Hippocampal formation (tissue), 2 donors: ENCODE measurements at places on chromosomes 13 and 19.

- no peak for DNase-seq
Observed at GRCh38 chr19:46475986-46476385, 4.6 kb upstream of the PNMA8A start.

DNA sequence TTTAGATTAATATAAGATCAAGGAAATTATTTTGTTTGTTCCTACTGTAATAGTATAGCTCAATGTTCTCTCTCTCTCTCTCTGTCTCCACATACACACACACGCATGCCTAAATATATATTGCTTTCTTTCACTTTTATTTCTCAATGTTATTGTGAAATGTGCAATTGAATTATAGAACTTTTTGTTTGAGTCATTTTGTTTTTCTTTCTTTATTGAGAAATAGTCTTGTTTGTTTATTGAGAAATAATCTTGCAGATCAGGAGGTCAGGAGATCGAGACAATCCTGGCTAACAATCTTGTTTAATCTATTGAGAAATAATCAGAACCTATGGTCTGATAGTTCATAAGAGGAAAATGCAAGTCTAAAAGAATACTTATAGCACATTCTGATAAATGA lies 1581.3 kb downstream of the EFNB2 start:
- DNase-seq, result no peak

- DNase-seq, result no peak
Observed at GRCh38 chr13:112773601-112774447, 84.0 kb downstream of the ATP11A start.

GRCh38 chr19:47152205-47152604 lies 21.6 kb downstream of the SAE1 start:
- DNase-seq, result no peak

DNA sequence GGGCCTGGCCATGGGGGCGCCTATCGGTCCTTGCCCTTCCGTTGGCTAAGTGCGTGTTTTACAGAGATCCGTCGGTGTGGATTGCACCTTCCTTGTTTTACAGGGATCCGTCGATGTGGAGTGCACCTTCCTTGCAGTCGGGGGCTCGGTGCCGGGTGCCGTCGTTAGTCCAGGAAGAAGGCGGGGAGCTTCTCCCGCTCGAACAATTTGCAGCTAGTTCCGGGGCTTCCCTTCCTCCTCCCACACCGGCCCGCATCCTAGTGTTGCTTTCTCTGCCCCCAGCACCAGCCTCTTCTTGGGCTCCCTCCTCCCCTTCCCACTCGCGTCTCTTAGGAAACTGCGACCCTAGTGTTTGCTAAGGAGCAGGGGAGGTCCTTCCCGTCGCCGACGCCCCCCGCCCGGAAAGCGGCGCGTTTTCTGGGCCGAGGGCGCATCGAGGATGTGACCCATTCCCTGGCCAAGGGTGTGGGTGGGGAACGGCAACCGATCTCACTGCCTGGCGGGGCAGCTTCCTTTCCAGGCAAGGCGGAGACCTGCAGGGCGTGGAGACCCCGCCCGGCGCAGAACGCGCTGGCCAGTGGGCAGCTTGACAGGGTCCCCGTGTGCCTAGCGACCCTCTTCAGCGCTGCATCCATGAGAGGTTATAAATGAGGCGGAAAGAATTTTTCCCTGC lies 75.7 kb upstream of the ZNF91 start:
- no peak for DNase-seq
